ENCODE measurements at places on chromosomes 1 and 21. TPM values are rescaled to one million over a fixed set of nuclear protein-coding genes. Genes with fewer than 3 reads are reported as not detected.

OR2L13 gene
- total RNA-seq: not detected

FCRL4 gene
- not detected for total RNA-seq

COL16A1 gene
- 4.9 TPM for total RNA-seq

DMRTA2 gene
- 0.06 TPM for total RNA-seq

FABP3 gene
- not detected for total RNA-seq

HSD3B2 gene
- not detected for total RNA-seq

LCE3A gene
- not detected for total RNA-seq

SLAMF8 gene
- total RNA-seq: 0.06 TPM

SYNJ1 gene
- total RNA-seq: 2.4 TPM

CLEC20A gene
- not detected for total RNA-seq

ST6GALNAC3 gene
- 0.52 TPM for total RNA-seq

FALEC gene
- not detected for total RNA-seq

CSF1 gene
- 18.1 TPM for total RNA-seq

DAB1 gene
- not detected for total RNA-seq

CLCA2 gene
- total RNA-seq: not detected

DTL gene
- total RNA-seq: 20.7 TPM

KCNT2 gene
- total RNA-seq: 0.07 TPM

SELENBP1 gene
- total RNA-seq: 6.1 TPM

OR2M7 gene
- total RNA-seq: not detected

KCTD3 gene
- 32.6 TPM for total RNA-seq

SMPDL3B gene
- total RNA-seq: 1.5 TPM

GCLM gene
- 86.0 TPM for total RNA-seq

OR10Z1 gene
- total RNA-seq: not detected

UBL4B gene
- total RNA-seq: not detected

NBPF4 gene
- 0.05 TPM for total RNA-seq
